ENCODE measurements at places on chromosomes 12 and 14.
A peak's percentile ranks its signal among the peaks of the same experiment; 100 is the strongest.

- peak; percentile 42 for DNase-seq
Measured at GRCh38 chr12:57803319-57803893, 15.1 kb downstream of the AVIL start.

GRCh38 chr14:30330445-30330844 is 228.5 kb upstream of the G2E3 start:
- DNase-seq: no peak

DNA sequence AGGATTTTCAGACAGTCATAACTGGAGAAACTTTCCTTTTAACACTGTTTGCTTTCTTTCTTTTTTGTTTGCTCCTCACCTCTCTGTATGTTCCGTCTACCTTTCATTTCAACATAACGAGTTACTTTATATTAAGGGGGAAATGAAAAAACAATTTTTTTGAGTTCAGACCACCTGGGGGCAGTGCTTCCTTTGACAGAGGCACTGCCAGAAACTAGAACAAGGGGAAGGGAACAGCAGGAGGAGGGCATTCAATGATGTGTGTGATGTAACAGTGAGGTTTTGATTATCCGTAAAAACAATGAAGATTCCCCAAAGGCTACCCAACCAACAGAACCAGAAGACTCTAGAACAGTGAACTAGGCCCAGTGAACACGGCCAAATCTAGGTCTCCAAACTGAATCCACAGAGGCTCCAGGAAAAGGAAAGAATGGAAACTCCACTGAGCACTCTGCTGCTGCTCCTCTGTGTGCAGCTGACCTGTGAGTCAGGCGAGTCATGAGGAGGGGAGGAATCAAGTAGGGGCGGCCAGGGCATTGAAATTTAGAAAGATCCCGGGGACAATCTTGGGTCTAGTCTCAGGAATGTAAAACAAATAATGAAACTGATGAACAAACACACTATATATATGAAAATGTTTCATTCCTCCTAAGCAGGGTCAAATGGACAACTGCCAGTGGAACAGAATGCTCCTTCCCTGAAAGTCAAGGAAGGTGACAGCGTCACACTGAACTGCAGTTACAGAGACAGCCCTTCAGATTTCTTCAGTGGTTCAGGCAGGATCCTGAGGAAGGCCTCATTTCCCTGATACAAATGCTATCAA is 323.5 kb downstream of the DAD1 start:
- DNase-seq: peak; percentile 32

DNA sequence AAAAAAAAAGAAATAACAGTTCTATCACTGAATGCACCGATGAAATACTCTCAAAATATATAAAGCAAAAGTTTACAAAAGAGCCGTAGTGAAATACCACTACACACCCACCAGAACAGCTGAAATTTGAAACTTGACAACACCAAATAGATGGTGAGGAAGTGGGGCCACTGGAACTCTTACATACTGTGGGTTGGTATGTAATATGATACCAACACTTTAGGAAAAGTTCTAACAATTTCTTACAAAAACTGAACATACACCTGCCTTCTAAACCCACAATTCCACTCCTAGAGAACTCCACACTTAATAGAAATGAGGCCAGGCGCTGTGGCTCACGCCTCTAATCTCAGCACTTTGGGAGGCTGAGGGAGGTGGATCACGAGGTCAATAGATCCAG is 14.1 kb downstream of the EIF5 start:
- DNase-seq: no peak

- no peak for DNase-seq
Measured at GRCh38 chr12:119911182-119911581, 34.1 kb upstream of the CIT start.

DNA sequence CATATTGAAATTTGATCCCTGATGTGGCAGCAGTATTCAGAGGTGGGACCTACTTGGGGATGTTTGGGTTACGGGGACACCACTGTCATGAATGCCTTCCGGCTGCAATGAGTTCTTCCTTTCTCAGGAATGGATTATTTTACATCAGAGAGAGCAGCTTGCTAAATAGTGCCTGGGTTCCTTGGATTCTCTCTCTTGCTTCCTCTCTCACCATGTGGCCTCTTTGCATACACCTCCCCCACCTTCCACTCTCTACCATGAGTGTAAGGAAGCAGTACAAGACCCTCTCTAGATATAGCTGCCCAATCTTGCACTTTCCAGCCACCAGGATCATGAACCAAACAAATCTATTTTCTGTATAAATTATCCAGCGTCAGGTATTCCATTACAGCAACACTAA is 15.4 kb upstream of the SCAF11 start:
- DNase-seq: no peak

DNA sequence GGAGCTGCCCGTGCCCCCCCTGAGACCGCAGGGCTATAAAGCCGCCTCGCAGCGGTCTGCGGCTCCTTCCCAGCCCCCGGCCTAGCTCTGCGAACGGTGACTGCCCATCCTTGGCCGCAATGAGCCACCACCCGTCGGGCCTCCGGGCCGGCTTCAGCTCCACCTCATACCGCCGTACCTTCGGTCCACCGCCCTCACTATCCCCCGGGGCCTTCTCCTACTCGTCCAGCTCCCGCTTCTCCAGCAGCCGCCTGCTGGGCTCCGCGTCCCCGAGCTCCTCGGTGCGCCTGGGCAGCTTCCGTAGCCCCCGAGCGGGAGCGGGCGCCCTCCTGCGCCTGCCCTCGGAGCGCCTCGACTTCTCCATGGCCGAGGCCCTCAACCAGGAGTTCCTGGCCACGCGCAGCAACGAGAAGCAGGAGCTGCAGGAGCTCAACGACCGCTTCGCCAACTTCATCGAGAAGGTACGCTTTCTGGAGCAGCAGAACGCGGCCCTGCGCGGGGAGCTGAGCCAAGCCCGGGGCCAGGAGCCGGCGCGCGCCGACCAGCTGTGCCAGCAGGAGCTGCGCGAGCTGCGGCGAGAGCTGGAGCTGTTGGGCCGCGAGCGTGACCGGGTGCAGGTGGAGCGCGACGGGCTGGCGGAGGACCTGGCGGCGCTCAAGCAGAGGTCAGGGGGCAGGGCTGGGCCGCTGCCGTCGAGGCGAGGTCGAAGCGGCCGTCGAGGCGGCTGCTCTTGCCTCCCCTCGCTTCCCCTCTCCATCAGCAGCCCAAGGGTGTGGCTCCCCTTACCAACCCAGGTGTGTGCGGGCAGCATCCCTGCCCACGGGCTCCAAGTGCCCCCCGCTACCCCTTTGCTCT is at the start of gene PRPH:
PRPH (plus strand) TSS at position 66 of the 855 bp plus-strand sequence; CDS start at position 120, 54 bp downstream.
- no peak for DNase-seq

GRCh38 chr12:107891967-107892366 is 117.5 kb downstream of the ASCL4 start:
- no peak for DNase-seq

DNA sequence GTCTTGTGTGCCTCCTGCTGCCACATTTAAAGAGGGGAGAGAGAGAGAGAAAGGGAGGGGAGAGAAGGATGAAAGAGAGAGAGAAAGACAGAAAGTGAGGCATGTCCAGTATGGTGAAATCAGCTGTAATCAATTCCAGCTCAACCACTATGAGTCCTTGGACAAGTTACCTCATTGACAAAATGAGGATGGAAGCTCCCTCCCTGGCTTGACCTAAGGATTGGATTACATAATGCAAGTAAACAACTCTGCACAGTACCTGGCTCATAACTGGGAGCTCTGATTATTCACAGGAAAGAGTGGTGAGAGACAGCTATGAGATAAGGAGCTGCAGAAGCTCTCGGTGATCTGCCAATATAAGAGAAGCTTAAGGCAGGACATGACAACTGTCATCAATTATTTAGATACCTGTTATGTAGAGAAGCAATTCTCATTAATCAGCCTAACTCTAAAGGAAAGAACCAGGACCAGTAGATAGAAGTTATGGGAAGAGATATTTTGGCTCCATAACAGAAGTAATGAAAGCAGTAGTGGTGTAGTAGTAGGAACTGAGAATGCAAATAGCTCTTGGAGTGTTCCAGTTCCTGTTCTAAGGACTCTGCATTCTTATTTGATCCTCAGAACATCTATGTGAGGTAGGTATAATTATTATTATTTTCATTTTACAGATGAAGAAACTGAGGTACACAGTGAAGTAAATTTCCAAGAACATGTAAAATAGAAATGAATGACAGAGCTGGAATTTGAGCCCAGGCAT is 791.6 kb downstream of the DIO2 start:
- DNase-seq: no peak

DNA sequence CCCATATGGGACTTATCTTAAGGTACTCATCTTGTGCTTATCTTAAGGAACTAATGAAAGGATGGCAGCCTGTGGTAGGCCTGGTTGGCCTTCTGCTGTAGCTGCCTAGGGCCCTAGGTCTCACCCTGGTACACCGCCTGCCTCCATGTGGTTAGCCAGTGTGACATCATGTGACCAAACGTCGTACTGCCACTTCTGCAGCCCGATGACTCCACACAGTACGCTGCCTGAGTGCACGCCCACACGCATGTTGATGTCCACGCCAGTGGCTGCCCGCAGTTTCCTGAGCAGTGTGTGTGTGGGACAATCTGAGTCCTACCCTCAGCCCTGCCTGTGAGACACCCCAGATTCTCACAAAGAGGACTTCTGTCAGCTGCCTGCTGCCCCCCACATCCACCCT is 5.1 kb downstream of the ADCY4 start:
- peak; percentile 82 for DNase-seq

- DNase-seq: no peak
Measured at GRCh38 chr12:52956987-52957386, 8.1 kb downstream of the KRT18 start.

DNA sequence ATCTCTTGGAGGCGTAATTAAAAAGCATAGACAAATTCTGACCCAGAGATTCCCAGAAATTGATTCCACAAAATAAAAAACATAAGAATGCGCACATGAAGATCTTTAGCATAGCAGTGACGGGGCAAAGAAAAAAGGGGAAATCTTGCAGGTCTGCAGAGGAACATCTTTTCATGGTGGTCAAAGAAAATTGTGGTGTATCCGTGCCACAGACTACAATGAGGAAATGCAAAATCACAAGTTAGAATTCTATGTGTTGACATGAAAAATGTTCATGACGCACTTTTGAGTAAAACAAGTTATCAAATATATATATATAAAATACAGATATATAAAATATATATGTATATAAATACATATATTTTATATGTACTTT is 101.6 kb downstream of the RIMBP2 start:
- DNase-seq: no peak

GRCh38 chr14:32468955-32469354 is 139.9 kb downstream of the AKAP6 start:
- no peak for DNase-seq

GRCh38 chr14:22761734-22762133 is 4.8 kb upstream of the OXA1L start:
- DNase-seq: no peak

GRCh38 chr12:118271770-118272417 is 100.8 kb downstream of the TAOK3 start:
- DNase-seq: no peak

DNA sequence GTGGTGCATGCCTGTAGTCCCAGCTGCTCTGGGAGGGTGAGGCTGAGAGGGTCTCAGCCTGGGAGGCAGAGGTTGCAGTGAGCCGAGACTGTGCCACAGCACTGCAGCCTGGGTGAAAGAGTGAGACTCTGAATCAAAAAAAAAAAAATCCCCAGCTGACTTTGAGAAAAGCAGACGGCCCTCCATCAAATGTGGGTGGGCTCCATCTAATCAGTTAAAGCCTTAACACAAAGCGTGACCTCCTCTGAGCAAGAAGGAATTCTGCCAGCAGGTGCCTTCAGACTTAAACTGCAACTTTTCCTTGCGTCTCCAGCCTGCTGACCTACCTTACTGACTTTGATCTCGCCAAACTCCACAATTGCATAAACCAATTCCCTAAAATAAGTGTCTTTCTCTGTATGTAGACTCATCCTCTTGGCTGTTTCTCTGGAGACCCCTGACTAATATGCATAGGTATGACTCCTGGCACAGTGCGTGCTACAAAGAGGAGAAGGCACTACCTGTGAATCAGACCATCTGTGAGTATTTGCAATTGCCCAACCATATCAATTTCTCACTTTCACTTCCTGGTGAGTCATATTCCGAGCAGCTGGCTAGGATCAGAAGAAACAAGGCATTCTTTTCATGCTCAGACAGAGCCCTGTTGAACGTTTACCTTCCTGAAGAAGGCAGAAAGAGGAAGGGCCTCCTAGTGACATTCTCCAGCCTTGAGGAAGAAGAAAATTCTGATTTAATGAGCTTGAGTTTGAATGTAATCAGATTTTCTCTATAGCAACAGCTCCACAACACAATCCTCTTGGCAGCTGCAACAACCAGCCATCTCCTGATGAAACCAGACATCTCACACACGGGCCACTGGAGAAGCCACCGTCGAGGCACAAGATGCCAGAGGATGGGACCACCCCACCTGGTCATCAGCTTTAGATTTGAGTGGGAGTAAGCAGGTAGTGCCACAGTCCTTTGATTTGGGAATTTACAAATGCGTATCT is 54.3 kb downstream of the CLMN start:
- DNase-seq: peak; percentile 27

- DNase-seq: peak; percentile 33
Measured at GRCh38 chr12:57837864-57838562, 8.5 kb downstream of the CTDSP2 start.

DNA sequence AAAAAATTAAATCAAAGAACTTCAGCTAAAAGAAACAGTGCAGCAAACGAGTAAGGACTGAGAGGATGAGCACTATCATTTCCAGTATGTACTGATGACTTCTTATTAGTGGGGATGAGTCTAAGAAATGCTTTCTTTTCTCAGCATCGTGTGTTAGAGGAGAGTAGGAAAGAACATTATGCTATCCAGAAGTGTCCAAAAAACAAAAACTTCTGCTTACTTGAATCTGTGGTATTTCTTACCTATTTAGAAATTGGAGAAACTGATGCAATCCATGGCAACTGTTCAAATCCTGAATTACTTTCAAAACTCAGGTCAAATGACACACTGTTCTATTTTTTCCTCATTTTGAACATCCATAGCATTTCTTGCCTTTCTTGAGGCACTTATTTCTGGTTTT is 23.7 kb downstream of the ABCD2 start:
- DNase-seq: no peak

- DNase-seq: no peak
Measured at GRCh38 chr12:3632256-3632655, 120.7 kb downstream of the CRACR2A start.

DNA sequence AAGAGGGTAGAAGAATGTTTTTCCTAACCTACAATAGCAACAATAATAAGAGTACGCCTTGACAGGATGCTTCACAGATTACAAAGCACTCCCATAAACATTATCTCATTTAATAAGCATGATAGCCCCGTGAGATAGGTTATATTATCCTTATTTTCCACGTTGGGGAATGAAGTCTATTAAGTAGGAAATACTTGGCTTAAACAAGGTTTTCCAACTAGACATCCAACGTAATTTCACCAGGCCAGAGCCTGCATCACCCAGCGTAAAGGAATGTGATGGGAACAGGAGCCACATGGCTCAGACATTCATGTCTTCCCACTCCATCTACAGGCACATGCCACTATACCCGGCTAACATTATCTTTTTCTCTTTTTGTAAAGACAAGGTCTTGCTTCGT is 223.4 kb upstream of the AMIGO2 start:
- DNase-seq: no peak

DNA sequence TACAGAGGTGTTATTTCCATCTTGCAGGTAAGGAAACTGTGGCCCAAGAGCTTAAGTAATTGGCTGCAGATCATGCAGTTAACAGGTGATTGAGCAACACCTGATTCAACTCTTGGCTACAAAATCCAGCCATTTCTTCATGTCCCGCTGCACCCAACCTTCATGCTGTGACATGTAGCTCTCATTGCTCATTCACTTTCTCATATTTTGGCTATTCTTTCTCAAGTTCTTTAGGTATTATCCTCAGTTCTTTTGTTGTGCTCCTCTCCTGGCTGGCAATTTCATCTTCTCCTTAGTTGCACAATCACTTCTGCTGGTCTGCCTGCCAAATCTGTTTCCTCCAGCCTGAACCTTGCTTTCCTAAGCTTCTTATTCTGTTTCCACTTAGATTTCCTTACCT is 300.8 kb downstream of the SSPN start:
- DNase-seq: no peak

- no peak for DNase-seq
Measured at GRCh38 chr12:76311796-76312195, 36.4 kb downstream of the BBS10 start.

Measured in CD4-positive, alpha-beta T cell treated with Interleukin-17A for 1 hour (primary cell).